GM13977 (cell line): ENCODE measurements at places on chromosomes 7 and 10.

GRCh38 chr10:13106387-13107045 lies 6.6 kb downstream of the OPTN start:
- DNase-seq: no peak

DNA sequence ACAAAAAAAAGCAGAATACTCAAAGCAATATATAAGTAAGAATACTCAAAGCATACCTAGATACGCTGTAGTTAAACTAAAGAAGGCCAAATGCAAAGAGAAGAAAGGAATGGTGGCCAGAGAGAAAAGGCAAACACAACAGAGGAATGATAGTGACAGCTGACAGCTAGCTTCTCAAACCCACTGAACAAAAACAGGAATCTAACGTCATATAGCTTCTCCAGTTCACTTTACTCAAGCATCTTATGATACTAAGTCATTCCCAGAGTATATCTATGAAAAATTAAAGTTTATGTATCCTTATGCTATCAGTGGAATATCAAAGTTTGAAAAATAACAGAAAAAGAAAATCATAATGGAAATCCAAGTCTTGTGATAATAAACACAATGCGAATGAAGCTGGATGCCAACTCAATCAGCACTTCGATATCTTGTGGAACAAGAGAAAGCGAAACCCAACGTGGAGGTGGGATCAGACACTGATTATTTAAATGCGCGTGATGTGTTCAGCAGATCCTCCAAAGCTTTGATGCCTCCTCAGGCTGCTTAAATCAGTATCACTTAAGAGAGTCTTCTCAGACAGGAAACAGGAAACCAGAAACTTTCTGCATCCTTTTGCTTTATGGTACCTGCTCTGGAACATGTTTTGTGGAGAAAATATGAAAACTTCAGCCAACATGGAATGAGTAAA lies 102.8 kb downstream of the PIP4K2A start:
- peak; percentile 21 for DNase-seq

- DNase-seq: no peak
These were observed 3.7 kb downstream of the CFAP46 start for GRCh38 chr10:132938472-132939339.

DNA sequence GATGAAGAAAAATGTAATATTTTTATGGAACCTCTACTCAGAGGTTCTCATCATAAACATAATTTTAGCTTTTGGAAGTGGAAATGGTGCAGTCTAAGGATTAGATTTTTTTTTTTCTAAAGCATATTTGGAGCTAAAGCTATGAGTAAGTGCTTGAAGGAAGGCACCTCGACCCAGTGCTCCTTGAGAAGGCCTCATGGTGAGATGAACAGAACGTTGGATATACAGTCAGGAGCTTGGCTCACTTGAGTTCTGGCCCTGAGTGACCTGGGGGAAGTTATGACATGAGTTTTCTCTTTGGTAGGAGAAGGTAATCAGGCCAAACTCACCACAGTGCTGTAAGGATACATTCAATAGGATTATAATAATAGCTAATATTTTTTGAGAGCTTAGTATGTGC lies 163.3 kb downstream of the JCAD start:
- DNase-seq: no peak

DNA sequence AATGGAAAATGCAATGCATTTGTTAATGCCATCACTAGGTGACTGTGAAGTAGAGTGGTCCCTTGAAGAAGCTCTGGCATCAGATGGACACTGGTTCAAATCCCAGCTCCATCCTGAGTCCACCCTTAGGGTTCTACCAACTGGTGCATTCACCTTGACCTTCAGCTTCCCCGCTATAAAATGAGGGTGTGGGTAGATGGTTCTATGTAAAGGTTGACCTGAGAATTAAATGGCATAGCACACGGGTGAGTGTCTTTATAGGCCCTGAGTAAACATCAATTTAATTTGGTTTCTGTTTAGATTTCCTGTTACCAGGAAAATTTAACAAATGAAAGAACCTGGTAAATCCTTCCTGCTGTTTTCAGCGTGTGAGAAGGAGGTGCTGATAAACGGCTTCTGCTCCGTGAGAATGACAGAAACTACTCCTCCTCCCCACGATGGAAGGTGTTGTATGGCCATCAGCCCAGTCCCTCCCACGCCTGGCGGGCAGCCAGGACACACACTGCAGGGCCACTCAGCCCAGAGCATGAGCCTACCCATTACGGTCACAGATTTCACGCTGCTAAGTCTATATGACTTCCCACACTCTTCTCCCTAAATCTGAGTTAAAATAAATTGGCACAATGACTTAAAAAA lies 210.1 kb downstream of the TNS3 start:
- no peak for DNase-seq

- no peak for DNase-seq
These were observed 47.9 kb upstream of the CCDC6 start for GRCh38 chr10:59954296-59954695.

GRCh38 chr10:72736176-72736827 lies 44.4 kb downstream of the MCU start:
- DNase-seq: no peak

DNA sequence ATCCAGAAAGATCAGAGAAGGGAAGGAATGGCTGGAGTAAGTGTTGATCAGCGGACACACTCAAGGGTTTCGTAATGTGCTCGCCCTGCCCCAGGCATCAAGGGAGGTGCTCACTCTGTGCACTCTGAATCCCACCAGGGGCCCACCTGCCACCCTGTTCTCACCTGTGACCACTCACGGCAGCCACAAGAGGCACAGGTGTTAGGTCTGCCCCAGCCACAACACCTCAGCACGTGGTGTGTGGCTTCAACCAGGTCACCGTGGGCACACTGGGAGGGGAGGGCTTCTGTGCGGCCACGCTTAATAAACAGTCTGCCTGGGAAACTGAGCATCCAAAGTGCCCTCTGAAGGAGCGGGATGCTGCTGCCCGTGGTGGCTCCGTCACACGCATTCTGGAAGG lies 49.8 kb downstream of the CUX1 start:
- DNase-seq: no peak

DNA sequence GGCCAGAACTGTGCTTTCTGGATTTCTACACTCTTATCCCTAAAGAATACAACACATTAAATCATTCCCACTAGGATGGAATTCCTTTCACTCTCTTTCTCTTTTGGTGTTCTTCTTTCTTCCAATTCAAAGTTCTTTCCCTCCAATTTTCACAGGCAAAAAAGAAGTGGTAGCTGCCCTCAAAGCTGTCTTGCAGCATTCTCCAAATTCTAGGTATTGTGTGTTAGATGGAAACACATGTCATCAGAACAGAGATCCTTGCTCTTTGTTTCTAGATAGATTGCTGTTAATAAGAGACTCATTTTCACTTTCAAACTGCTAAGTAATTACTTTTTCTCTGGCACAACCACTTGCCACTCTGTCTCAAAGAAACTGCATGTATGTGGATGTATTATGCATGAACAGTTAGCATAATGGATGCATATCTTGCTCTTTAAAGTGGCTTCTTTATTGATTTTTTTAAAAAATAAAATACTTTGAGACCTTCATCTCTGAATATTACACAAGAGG lies 31.0 kb downstream of the SHTN1 start:
- no peak for DNase-seq

- no peak for DNase-seq
These were observed 9.0 kb downstream of the EIF4H start for GRCh38 chr7:74183142-74183541.

GRCh38 chr7:149423449-149424110 lies 37.3 kb downstream of the ZNF777 start:
- DNase-seq: no peak
